ENCODE measurements at places on chromosomes 3 and 15.

GRCh38 chr3:162391301-162391700, 894.7 kb downstream of the OTOL1 start:
- no peak for DNase-seq

GRCh38 chr15:27218426-27218825, 247.4 kb downstream of the GABRG3 start:
- DNase-seq, result no peak

GRCh38 chr3:154095832-154096421, 25.3 kb upstream of the ARHGEF26 start:
- DNase-seq, result peak; percentile 4

- no peak for DNase-seq
Observed at GRCh38 chr15:95538693-95539092, 791.8 kb upstream of the NR2F2 start.

GRCh38 chr3:132064114-132064513, 29.3 kb upstream of the CPNE4 start:
- no peak for DNase-seq

DNA sequence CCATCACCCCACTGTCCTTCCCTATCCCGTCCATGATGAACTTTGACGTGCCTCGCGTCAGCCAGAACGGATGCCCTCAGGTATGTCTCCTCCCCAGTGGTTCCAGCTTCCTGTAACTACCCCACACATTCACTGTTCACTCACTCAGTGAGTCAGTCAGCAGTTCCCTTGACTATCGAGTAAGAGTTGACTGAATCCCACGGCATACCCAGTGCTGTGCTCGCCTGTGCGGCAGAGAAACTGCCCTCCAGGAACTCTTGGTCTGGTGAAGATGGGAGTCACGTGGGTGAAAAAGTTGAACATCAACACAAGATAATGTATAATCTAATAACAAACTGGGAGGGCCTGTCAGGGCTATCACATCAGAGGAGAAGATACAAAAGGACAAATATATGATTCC, 36.7 kb downstream of the CCDC33 start:
- DNase-seq, result no peak

GRCh38 chr3:62636235-62636826, 238.9 kb downstream of the CADPS start:
- DNase-seq, result no peak

GRCh38 chr3:61573441-61573840, 12.1 kb downstream of the PTPRG start:
- no peak for DNase-seq

GRCh38 chr15:58383876-58384275, 47.9 kb upstream of the LIPC start:
- DNase-seq, result no peak

DNA sequence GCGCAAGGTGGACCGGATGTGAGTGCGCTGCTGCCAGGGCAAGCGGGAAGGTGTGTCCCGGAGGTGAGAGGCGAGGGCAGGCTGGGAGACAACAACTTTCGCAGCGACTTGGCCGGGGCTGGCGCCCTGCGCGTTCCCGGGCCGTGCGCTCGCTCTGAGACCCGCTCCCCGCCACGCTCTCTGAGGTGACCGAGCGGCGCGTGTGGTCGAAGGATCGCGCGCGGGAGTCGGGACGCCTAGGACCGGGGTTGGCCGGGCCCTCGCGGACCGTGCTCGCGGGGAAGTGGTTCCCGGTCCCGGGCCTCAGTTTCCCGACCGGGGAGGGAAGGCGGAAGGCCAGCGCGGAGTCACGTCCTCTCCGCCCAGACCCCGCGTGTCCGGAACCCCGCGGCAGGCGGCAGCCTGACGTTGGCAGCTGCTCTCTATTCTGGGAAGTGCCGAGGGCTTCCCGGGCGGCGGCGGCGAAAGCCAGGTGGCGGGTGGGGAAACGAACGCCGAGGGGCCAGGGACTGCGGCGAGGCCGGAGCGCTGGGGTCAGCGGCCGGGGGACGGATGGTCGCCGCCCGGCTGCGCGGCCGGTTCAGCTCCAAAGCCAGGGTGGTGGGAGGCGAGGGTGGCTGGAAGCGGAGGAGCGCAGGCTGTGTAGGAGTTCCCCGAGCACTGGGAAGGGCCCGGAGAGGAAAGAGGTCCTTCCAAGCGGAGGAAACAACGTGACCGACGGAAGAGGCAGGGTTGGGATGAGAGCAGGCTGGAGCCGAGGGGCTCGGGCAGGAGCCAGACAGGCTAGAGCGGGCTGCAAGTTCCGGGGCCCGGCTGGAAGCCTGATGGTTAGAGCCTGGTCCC, 1.0 kb upstream of the IGF2BP2 start:
- DNase-seq, result no peak

- DNase-seq, result no peak
Observed at GRCh38 chr15:30978328-30978727, 13.1 kb downstream of the MTMR10 start.

GRCh38 chr3:55505776-55506175, 18.7 kb upstream of the WNT5A start:
- DNase-seq, result no peak

DNA sequence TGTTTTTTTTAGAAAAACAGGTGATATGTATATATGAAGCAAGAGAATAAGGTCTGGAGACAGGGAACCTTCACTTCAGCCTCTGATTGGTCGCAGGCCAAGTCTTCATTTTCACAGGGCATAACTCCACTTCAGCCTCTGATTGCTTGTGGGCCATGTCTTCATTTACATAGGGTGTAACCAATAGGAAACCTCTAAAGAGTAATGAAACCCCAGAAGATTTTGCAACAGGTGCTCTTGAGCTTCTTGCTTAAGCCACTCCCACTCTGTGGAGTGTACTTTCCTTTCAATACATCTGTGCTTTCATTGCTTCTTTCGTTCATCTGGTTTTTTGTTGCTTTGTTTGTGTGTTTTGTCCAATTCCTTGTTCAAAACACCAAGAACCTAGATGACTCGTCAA, 22.6 kb upstream of the SCG3 start:
- no peak for DNase-seq

GRCh38 chr3:13269711-13270378, 150.3 kb downstream of the NUP210 start:
- DNase-seq, result no peak

Data from AG04450 (cell line).